ENCODE measurements at places on chromosomes 13 and 19.

DNA sequence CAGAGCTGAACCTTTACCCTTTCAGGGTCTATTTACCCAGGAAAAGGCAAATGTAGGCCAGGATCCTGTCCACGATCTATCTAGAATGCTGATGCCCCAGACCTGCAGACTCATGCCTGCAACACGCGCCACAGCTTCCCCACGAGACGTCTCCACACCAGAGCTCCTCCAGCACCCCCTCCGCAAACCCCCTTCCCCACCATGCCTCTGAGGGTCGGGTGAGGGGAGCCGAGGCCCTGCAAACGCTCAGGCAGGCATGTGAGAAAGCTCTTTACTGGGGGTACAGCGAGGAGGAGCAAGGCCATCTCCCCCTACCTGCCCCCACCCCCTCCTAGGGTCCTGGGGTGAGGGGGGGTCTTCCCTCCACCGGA, 8.9 kb downstream of the DYRK1B start:
- DNase-seq: no peak

DNA sequence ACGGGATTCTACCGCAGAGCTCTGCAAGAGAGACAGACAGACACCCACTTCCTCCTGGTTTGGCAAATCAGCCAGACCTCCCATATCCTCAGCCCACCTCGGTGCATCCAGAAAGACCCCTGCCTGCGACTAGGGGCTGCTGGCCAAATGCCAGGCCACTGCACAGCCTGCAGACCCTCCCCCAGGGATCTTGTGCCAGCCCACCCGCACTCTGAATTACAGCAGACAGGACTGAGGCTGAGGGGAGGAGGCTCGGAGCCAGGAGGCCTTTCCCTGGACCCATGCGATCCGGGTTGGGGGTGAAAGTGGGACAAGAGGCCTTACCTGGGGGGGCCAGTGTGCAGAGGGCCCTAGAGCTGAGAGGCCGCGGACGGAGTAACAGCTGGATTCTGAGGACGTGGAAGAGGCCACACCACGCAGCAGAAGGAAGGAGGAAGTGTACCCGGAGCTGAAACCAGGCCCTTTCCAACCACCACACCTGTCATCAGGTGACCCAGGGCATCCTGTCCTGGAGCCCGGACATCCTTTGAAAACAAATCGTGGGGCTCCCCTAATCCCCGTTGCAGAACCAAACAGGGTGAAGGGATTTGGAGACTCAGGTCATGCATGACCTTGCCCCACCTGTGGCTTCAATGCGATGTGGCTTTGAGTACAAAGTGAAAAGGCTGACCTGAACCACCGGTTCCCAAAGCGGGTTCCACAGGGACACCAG, 993 bp downstream of the FUT6 start:
- no peak for DNase-seq

GRCh38 chr19:51093101-51093500, 10.4 kb upstream of the KLK14 start:
- DNase-seq: no peak

DNA sequence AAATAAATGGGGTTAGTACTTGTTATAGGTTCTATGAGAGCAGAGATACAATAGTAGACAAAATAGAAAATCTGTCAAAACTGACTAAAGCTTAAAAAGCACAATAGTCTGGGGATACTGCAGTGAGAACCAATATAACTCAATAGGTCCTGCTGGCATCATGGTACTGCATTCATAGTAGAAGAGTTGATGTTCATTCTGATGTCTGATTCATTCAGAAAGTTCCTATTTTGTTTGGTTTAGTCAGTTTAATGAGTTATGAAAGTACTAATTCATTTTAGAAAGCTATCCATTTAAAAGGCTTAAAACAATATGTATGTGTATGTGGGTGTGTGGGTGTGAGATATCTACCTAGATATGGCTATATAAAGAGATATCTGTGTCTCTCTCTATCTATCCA, 152.8 kb downstream of the LHFPL6 start:
- DNase-seq: no peak

DNA sequence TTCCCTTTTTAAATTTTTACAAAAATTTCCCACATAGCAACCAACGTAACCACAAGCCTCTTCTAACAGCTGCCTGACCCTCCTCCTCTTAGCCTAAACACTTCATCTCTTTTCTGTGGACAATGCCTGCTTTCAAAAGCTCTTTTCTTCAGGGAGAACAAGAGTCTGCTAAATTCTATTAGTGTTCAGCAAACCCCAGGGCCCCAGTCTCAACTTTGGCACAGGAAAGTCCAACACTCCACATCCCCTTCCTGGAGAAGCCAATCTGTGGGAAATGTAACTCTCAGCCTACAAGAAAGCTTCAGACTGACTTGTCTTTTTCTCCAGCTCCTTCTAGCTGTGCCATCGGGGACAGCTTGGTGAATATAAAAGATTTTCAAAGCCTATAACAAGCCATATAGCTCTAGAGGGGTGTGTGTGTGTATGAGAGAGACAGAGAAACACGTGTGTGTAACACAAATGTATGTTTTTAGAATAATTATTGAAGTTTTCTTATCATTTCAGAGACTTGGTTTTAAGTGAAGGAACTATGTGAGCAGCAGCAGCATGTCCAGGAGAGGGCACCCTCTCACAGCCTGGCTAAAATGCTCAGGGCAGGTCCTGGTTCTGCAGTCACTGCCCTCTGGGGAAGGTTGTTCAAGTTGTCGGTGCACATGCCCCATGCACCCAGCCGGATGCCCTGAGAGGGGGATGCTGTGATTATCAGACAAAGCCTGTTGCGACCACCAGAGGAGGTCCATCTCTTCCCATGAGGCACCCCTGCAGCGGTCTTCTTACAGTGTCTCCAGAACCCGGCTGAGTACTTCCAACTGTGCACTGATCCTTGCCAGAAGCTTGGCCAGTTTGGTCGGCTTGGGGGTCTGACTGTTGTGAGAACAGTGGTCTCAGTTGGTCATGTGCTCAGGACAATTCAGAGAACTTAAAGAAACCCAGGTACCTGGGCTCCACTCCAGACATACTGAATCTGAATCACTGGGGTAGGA, 34.4 kb downstream of the CCDC70 start:
- no peak for DNase-seq

DNA sequence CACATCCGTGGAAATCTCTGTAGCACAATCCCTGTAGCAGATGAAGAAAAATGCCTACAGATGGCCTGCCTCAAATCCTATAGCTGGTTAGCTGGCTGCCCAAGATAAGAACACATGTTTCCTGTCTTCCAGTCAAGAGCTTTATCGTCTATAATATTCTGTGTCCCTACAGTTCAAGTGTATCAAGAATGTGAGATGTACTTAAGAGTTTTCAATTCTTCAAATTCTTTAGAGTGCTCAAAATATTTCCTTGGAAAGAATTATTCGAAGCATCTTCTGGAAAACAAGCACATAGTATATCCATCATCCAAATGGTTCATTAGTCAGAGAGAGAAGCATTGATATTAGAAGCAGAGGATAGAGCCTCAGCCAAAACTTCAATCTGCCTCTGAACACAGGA, 239.8 kb downstream of the COG6 start:
- no peak for DNase-seq

All from renal cortex interstitium (tissue), 15 donors.